ENCODE measurements at places on chromosomes 11 and 22.

DNA sequence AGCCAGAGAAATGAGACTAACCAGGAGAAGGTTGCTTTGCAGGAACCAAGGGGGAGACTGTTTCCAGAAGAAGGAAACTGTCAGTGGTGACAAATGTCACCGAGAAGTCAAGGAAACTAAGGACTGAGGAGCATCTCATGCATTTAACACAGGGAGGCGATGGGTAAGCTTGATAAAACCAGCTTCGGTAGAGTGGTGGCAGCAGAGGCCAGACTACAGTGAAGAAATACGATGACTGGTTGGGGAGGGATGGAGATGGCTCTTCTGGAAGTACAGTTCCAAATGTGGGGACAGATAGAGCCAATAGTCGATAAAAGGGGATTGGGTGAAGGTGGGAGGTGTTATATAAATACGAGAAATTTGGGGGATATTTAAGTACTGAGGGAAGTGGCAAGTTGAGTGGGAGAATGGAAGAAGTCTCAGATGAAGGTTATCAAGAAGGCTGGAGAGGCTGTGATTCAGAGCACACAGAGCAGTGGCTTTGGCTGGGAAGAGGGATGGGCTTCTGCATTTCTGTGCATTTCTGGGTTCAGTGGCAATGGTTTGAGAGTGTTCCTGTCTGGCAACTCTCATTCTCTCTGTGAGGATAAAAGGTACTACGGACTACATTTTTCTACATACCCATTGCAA lies 29.2 kb downstream of the SC5D start:
- DNase-seq: no peak

DNA sequence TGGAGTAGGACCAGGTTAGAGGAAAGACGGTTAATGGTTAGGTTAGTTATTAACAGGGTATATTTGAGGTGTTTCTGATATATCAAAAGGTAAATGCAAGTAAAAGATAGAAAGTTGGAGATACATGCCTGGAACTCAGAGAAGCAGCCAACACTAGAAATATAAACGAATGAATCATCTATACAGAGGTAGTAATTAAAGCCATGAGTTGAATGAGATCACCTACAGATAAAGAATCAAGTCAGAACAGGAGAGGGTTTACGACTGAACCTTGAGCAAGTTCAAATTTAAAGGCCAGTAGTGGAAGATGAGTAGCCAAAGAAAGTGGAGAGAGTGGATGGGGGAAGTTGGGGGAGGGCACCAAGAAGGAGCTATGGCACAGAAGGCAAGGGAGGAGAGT lies 73.9 kb downstream of the SPON1 start:
- DNase-seq: no peak

GRCh38 chr22:37973271-37974170 lies 10.8 kb downstream of the SOX10 start:
- DNase-seq: no peak

GRCh38 chr11:61587541-61587941 lies 6.7 kb upstream of the SYT7 start:
- DNase-seq: no peak

DNA sequence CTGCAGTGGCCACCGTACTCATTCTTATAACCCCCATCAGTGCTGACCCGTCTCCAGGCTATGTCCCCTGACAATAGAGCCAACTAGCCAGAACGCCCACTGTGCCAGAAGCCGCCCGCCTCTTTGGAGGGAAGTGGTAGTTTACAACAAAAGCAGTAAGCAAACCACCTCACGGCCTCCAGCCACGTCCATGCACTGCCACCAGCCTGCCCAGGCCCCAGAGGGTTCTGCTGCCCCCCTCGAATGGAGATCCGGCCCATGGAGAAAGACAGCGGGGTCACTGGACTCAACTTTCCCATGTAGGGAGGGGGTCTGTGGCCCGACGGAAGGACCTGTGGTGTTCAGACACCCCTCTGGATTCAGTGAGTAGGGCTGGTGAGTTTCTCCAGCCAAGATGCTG lies 340.3 kb downstream of the CTTN start:
- no peak for DNase-seq

DNA sequence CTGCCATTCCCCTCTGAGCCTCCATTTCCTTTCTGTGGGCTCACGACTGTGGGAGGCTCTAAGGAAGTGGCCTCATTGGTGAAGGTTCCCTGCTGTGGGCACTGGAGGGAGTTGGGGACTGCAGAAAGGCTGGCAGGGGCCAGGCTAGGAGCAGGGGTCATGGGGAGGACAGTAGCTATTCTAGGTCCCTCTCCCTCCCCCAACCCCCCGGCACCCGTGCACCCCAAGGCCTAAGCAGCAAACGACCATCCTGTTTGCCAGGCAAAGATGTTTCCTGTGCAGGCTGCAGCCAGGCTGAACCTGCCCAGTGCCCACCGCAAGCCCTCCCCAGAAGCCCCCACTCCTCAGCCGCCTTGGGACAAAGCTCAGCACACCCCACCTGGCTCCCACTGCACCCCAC lies 189.4 kb downstream of the MN1 start:
- no peak for DNase-seq

DNA sequence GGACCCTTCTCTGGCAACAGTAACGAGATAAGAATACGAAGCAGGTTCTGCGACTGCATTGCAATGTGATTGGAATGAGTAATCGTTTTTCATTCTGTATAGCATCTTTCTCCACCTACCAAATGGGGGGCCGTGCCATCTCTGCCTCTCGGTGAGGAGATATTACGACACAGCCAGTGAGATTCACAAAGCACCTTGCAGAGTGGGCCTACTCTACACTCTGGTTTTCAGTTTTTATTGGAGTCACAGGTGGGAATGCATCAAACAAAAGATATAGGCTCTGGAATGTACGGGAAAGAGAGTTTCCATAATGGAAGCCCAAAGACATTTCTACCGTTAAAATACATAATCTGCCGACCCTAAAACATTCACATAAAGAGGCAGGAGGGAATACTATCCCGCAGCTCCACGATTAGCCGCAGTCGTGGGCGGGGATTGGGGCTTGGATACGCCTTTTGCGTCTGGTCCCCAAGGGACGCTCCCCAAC lies 423 bp upstream of the RTN3 start:
- no peak for DNase-seq

DNA sequence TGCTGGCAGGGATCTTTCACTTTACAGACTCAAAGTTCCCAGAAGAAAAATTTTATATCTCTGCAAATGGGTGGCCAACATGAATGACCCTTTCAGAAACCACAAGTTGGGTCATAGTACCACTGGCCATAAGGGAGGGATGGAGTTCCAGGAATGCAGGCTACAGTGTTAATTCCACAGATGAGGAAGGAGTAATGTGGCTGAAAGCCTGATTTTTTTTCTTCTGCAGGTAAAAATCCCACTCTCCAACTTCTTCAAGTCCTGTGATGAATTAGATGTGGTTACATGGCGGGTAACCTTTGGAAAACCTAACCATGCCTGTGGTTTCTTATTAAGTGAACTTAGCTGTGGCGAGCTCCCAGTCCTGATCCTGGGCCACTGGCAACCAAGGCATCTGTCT lies 103.2 kb downstream of the SLC1A2 start:
- no peak for DNase-seq

GRCh38 chr11:73648571-73649046 lies 2.2 kb downstream of the PLEKHB1 start:
- no peak for DNase-seq

GRCh38 chr22:46613606-46614021 lies 6.6 kb upstream of the GRAMD4 start:
- DNase-seq: no peak

DNA sequence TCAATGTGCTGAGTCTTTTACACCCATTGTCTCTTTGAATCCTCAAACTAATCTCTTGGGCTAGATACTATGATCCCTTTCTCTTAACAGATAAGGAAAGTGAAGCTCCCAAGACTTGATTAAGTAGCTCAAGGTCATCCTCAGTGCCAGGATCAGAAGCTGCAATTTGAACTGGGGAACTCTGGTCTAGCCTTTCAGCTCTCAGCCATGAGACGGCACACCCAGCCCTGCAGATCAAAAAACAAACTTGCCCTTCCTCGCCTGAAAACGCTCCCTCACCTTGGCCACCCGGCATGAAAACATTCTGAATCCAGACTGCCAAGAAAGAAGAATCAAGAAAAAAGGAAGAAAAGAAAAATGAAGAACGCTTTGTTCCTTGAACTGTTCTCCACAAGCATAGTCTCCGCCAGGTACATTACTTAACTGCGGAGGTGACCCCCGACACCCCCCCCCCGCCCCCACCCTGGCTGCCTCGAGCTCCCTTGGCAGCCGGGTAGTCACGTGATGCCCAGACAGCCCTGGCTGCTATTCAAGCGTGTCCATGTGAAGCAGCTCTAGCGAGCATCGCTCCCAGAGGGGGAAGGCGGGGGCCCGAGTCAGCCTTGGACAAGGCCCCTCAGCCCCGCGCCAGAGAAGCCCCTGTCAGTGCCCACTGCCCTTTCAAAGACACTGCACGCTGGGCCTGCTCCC lies 451.2 kb downstream of the MIAT start:
- DNase-seq: peak; percentile 83

- no peak for DNase-seq
Measured at GRCh38 chr11:73365352-73366264, 10.6 kb upstream of the RELT start.

- DNase-seq: no peak
Measured at GRCh38 chr22:45265535-45265934, 19.2 kb upstream of the UPK3A start.

DNA sequence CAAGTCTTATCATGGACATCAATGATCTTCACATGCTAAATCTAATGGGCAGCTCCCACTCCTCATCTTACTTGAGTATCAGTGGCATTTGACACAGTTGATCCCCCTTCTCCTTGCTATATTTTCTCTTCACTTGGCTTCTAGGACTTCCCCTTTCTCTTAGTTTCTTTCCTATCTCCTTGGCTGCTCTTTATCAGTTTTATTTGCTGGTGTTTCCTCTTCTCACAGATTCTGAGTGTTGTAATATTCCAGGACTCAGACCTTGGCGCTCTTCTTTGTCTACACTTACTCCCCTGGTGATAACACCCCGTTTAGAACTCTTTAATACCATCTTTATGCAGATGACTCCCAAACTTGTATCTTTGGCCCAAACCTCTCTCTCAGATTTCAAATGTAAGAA lies 33.9 kb upstream of the RASSF10 start:
- DNase-seq: no peak

DNA sequence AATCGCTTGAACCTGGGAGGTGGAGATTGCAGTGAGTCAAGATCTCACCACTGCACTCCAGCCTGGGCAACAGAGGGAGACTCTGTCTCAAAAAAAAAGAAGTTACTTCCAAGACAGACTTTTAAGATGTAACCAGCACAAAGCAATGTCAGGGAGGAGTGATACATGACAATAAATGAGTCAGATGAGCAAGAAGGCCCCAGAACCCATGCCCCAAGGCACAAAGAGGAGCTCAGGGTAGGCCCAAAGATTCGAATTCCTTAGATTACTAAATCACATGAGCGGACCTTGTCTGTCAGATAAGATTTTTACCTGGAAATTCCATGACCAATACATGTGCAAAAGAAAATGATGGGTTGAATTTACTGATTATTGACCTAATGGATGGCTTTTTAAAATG lies 10.5 kb upstream of the JHY start:
- no peak for DNase-seq

DNA sequence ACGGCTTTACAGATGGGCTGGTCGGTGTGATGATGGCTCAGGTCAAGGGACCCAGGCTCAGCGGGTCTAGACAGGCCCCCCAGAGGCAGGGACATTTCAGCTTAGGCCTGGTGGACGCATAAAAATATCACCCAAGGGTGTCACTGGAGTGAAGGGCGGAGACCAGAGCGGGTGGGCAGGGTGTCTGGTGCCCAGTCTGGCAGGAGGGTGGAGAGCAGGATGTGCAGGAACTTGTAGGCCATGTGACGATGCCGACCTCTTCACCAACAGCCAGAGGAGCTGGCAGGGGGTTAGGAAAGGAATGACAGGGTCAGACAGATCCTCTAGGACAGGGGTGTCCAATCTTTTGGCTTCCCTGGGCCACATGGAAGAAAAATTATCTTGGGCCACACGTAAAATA lies 4.5 kb downstream of the MAPK8IP1 start:
- no peak for DNase-seq

GRCh38 chr22:17945888-17946648 lies 78.3 kb downstream of the MICAL3 start:
- DNase-seq: no peak

DNA sequence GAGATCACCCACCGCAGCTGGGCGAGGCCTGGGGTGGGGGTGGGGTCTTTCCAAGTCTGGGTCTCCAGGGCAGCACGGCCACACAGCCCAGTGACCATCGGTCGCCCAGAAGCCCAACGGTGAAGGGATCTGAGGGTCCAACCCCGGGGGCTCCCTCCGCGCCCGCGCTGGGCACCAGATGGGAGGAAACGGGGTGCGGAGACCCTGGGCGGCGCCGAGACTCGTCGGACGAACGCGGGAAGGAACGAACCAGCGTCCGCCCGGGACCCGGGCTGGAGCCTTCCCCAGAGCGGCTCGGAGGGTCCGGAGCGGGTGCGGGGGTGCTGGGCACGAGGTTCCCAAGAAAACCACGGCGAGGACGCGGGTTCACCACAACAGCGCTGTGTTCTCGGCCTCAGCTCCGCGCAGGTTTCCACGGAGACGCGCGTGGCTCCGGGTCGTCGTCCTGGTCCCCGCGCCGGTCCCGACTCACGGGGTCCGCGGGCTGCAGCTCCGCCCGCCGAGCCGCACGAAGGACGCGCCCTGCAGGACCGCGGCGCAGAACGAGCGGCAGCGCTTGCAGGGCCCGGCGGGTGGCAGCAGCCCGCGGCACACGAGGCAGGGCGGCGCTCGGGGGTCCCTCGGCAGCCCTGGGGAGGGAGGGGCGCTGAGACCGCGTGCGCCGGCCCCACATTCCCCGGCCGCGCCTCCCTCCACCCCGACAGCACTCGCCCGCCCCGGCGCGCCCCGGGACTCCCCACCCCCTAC lies 2.3 kb upstream of the IL17REL start:
- no peak for DNase-seq

- DNase-seq: no peak
Measured at GRCh38 chr22:24209687-24210086, 28.4 kb downstream of the SUSD2 start.

GRCh38 chr11:36162006-36162882 lies 127.0 kb downstream of the COMMD9 start:
- DNase-seq: no peak

GRCh38 chr22:21022955-21023614 lies 8.1 kb downstream of the P2RX6 start:
- no peak for DNase-seq

GRCh38 chr11:111557425-111558111 lies 17.0 kb downstream of the LAYN start:
- no peak for DNase-seq
